ENCODE measurements at places on chromosomes 4 and X.

GRCh38 chr4:101762534-101762933 is 28.0 kb upstream of the BANK1 start:
- no peak for DNase-seq

DNA sequence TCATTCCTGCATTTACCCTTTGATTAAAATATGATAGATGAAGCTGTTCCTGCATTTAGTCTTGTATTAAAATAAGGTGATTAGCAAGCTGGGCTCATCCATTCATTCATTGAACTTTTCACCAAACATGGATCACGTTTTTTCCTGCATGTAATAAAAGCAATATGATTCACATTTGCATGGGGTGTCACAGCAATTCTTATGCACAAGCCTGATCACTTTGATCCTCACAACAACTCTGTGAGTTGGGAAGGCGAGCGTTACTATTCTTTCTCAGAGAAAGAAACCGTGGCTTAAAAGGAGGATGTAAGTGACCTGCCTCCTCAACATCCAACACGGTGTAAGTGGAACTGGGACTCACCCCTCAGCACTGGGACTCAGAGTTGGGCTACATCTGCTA is 20.0 kb downstream of the CHRNA9 start:
- no peak for DNase-seq

DNA sequence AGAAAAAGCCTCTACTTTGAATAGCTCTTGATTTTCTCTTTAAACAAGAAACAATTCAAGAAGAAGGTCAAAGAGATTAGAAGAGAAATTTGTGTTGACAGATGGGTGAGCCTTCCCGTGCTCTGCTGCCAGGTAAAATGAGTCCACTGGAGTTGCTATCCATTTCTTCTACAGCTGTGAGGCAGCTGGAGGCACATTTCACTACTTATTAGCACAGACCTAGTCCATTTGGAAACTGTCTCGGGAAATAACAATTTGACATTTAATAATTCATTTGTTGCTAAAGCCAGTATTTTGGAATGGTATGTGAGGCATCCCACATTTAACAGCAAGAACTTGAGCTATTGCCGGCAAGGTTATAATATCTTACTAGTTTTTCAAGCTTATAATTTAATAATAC is 396.8 kb upstream of the GRIA3 start:
- no peak for DNase-seq

GRCh38 chr4:118589471-118590055 is 95.6 kb upstream of the METTL14 start:
- DNase-seq, result no peak

- DNase-seq, result no peak
Measured at GRCh38 chrX:70421618-70422017, 1.5 kb upstream of the GDPD2 start.

DNA sequence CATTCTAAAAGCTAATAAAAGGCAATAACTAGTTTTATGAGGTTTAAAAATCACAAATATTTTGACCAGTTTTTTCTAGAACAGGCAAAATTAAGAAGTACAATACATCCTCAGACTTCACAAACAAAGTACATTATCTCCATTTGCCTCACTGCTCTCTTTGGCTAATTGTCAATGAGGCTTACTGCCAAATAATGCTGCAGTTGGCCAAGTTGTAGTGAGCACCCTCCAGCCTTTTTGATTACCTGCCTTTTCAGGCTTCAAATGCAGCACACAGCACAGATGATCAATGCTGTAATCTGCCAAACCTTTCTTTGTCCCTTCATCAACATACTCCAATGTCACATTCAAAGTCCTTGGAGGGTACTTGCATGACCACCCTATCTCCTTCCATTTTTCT is 605.2 kb downstream of the KLHL13 start:
- no peak for DNase-seq

All from activated T-cell treated with anti-CD3 and anti-CD28 coated beads for 24 hours (primary cell).